ENCODE measurements at places on chromosomes 5 and 9.

- DNase-seq, result no peak
Observed at GRCh38 chr9:100064872-100065581, 33.8 kb downstream of the ERP44 start.

GRCh38 chr5:107602896-107603295 is 67.8 kb downstream of the EFNA5 start:
- no peak for DNase-seq

DNA sequence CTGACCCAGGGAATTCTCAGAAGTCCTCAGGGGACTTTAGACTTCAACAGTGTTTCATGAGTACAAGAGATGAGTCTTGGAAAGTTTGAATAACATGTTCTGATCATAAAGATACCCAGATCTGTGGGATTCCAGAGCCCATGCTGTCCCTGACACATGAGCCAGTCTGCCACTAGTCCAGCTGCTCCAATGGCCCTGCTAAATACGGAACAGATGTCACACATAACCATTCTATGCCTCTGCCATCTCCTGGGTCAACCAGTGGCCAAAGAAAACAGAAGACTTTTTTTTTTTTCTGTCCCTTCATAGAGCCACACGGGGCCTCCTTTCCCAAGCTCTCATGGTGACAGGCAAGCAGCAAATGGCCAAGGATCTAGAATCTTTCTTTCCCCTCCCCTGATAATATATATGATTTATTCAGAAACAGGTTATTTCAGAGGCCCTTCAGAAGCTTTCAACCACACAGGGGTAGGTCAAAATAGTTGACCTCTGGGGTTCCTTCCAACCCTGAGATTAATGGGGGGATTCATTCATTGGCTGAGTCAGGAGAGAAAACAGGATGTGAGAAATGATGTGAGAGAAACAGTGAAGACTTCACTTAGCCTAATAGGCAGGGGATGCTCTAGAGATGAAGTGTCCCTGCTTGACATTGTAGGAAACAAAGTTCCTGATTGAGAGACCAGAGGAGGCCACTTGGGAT is 367.7 kb downstream of the CDK5RAP2 start:
- DNase-seq, result no peak

DNA sequence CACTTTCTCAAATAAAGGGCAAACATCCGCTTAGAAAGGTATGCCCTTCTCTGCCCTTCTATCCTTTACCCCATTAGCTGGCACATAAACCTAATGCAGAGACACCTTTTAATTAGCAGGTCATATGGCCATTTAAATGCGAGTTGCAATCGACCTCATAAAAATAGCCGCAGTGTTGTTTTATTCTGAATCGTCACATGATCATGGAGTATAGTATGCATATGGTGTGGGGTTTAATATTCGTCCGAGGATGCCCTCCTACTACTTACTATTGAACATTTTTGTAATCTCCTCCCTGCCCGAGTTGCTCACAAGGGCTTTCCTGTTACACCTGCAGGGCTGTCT is 72.0 kb downstream of the PIK3R1 start:
- no peak for DNase-seq

DNA sequence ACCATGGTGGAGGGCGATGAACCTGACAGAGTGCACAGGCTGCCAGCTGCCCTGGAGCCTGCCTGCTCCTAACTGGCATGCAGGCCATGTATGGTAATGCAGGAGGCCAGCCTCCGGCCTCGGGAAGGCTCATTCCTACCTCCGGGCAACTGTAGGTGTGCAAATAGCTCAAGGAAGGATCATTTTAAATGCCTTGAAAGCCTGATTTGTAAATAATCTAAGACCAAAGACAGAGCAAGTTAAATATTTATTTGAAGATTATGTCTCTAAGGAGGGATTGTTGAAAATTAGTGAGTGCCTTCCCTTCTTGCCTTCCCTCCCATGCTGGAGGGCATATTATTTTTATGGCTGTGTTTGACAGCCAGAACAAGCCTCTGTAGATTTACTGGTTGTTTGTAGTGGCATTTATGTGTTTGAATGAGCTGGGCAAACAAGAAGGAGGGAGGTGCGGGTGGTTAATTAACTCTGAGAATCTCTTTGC is 285.7 kb upstream of the TUT7 start:
- peak; percentile 16 for DNase-seq
